ENCODE measurements at places on chromosomes 2 and 18.

DNA sequence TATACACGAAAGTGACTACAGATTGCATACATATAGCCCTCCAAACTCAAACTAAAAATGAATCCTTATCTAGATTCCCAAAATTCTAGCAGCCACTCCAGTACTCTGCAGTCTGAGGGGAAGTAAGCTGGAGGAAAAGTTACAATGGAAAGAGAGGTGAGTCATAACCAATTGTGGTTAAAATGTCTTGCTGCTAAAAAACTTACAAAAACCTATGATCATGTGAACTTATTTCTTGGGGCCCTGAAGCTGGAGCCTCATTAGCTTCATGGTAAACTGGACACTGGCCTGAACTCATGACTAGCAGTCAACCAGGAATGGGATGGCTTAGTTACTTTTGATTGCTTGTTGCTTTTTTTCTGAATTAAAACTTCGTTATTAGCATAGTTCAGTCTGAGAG lies 175.9 kb downstream of the SLC4A3 start:
- DNase-seq, result no peak

DNA sequence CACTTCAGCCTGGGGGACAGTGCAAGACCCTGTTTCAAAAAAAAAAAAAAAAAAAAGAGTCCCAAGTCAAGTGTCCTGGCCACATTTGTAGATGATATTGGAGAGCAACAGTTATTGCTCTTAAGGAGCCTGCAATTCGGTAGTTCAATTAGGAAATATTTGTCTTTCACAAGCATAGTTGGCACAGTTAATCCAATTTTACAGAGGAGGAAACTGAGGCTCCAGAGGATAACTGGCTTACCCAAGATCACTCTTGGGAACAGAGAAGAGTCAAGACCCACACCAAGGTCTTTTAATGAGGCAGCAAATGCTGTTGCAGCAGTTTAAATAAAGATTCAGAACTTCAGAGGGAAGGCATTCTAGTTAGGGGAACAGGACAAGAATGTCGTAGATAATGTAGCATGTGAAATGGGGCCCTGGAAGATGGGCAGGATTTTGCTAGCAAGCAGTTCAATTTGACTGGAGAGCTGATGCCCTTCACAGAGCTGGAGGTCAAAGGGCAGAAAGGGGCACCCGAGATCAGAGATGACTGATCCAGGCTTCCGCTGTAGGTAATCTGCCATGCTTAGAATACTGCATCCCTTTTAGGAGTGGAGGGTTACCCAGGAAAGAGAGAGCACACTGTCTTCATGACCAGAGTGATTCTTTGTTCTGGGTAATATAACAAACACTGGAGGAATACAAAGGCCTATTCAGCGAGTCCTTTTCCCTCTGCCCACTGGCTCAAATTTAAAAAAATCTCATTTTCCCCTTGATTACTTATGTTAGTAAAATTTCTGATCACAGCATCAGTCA lies 3.0 kb downstream of the NPC1 start:
- DNase-seq, result no peak

GRCh38 chr2:25655316-25655715 lies 18.1 kb downstream of the DTNB start:
- no peak for DNase-seq

GRCh38 chr2:191049728-191050639 lies 36.0 kb upstream of the STAT1 start:
- no peak for DNase-seq
